ENCODE measurements at places on chromosomes 6 and 20.

GRCh38 chr20:58239216-58239615 is 10.8 kb upstream of the ANKRD60 start:
- no peak for DNase-seq

DNA sequence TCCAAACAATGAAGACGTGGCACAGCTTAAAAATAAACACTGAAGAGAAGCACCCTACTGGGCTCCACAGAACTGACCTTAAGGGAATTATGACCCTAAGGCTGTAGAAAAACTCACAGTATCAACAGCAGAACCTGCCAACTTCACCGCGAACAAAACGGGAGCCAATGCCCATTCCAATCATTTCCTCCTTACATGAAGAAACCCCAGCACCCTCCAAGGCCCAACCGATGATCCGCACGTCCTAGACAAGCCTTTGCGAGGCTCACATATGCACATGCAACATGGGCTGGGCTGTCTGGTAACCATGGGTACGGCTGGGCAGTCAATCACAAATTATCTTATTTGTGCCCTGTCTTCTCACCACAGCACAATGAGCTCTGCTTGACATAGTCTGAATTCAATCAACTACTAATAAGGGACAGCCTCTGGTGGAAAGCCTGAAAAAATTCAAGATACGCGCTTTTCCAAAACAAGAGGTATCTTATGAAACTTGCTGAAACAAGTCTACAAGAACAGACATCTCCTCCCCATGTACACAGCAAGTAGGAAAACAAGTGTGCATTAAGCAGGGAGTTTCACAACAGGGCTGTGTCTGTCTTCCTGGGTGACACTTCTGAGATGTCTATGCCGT is 1.7 kb downstream of the DIDO1 start:
- DNase-seq, result peak; percentile 76

DNA sequence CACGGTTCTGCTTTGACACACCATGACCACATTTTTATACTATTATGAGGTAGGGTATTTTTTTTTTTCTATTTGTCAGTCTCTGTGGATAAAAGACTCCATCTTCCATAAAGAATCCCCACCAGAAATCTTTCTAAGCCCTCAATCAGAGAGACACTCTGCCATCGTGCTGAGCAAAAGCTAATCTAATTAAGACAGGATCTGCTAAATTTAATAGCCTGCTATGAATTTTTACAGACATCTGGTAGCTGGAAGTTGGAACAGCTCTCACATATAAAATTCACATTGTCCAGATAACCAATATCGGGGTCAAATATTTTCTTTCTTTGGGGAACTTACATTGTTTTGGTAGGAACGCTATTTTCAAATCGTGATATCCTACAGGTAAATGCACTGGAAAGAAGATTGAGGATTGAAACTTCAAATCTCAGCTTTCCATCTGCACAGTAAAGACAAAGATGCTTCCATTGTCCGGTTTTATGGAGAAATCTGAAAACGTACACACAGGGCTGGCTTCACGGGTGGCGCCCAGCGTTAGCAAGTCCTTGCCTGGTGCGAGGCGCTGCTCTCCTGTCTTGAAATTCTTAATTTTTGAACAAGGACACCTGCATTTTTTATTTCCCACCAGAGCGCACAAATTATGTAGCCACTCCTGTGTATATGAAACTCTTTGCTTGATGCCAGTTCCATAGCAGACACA is 573.8 kb upstream of the NOX3 start:
- DNase-seq, result no peak

GRCh38 chr20:43988451-43988850 is 73.8 kb downstream of the TOX2 start:
- no peak for DNase-seq

GRCh38 chr6:54183616-54184015 is 72.4 kb downstream of the MLIP start:
- DNase-seq, result no peak

- DNase-seq, result no peak
Measured at GRCh38 chr6:33183071-33183683, 9.1 kb downstream of the COL11A2 start.

- DNase-seq, result no peak
Measured at GRCh38 chr6:122238861-122239260, 160.6 kb upstream of the HSF2 start.

- no peak for DNase-seq
Measured at GRCh38 chr6:137980777-137981176, 113.7 kb downstream of the TNFAIP3 start.

DNA sequence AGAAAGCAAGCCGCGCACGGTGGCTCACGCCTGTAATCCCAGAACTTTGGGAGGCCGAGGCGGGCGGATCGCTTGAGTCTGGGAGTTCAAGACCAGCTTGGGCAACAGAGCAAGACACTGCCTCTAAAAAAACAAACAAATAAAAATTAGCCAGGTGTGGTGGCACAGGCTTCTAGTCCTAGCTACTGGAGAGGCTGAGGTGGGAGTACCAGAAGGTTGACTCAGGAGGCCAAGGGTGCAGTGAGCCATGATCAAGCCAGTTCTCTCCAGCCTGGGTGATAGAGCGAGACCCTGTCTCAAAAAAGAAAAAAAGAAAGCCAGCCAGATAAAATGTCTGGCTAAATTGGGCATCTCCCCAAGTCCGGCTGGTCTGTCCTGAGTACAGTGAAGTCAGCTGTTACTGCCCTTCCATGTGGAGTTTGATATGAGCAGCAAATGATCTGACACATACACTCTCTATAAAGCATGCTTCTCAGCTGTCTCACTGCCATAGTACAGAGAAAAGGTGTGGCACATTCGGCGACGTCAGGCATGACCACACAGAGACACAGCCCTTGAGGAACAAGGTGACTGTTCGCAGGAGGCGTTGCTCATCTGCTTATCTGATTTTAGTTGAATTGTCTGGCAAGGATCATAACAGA is 13.0 kb downstream of the CD83 start:
- no peak for DNase-seq

DNA sequence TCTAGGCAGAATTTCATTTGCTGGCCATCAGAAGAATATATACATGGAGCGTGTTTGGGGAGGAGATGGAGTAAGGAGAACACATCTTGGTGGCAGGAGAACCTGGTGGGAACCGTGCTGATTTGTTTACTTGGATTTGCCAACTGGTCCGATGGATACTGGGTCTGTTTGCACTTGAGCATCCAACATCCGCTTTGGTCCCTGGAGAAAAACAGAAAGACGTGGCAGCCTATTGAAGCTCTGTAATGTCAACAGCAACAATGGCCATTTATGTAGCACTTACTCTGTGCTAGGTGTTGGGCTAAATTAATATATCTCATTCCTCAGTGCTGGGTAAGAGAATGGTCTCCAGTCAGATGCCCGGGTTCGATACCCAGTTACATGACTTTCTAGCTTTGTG is 125.6 kb downstream of the BCAS1 start:
- no peak for DNase-seq

All from hematopoietic multipotent progenitor cell treated with erythropoietin and hydrocortisone succinate and interleukin-3 and kit ligand, for 6 days (in vitro differentiated cells).